ENCODE measurements at places on chromosomes 7 and 10.

DNA sequence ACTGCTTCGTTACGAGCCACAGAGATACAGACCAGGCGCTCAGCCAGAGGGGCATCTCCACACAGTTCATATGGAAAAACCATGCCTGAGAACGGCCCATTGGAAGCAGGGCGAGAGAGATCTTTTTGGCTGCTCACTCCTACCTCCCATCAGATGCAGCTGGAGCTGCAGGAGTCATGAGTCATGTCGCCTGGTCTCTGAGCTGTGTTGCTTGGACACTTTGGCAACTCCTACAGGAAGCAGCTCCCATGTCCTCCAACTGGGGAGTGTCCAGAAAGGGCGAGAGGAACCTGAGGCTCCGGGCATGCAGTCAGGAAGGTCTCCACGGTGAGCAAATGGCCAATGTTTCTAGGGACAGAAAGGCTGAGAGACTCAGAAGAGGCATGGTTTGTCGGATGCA lies 24.9 kb downstream of the INSIG1 start:
- DNase-seq = no peak

DNA sequence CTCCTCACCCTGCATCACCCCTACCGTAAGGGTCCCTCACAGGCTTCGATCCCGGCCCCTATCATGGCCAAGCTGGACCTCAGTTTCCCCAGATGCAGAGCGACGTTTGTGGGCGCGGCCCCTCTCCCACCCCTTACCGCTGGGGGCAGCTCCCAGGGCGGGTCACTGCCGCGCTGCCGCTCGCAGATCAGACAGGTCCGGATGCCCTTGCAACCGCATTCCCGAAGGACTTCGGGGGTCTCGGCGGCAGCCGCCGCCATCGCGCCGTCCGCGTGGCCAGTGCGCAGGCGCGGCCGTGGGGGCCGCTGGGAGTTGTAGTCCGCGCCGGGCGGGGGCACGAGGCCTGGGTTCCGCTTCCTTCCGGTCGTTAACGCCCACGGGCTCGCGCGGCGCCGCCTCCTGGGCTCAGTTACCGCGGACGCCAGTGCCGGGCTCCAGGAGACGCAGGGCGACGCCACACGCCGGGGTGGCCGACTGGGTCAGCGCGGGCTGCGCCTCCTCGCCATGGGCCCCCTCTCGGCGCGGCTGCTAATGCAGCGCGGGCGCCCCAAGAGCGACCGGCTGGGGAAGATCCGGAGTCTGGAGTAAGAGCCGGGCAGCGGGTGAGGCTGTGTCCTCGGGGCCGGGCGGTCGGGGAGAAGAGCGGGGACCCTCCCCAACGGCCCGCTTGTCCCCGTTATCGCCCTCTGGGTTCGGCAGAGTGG lies at the start of the genes ALKBH4 and LRWD1:
TSS of gene ALKBH4 (minus strand) at position 287 of the 704 bp plus-strand sequence. CDS start at position 260, 27 bp downstream.
TSS of gene LRWD1 (plus strand) at position 408 of the 704 bp plus-strand sequence. CDS start at position 505, 97 bp downstream.
- DNase-seq = peak; percentile 92

DNA sequence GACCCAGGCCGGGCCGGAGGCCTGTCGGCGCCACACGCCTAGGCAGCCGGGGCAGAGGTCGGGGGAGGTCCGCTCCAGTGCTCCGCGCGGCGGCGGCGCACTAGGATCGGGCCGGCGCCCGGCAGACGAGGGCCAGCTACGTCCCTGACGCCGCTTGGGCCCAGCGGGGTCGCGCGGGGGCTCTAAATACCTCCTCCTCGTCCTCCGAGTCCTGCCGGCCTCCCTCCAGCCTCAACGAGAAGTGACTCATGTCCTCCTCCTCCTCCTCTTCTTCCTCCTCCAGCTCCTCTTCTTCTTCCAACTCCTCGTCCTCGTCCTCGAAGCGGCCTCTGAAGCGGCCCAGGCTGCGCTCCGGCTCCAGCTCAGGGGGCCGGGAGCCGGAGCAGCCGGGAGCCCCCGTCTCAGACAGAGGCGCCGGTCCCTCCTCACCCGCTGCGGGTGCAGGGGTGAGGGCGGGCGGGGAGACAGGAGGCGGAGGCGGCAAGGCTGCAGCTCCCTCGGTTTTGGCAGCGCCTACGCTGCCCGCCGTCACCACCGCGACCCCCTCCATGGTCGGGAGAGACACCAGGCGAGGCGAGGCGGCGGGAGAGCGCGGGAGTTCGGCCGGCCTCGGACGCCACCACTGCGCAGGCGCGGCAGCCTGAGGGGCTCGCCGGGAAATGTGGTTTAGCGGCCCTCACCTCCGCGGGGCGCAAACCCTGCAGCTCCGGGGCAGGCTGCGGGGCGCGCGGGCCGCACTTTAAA lies at the start of gene PCGF6:
TSS of gene PCGF6 (minus strand) at position 624 of the 744 bp plus-strand sequence. CDS start at position 550, 74 bp downstream.
- DNase-seq = peak; percentile 84

GRCh38 chr10:132572545-132572937 lies 35.0 kb downstream of the INPP5A start:
- no peak for DNase-seq
